Suppressor macrophage treated with lipopolysaccharide for 1 hour (primary cell): ENCODE measurements at places on chromosomes 2 and 18.

GRCh38 chr2:227324642-227324994 is 433 bp upstream of the MFF start:
- peak; percentile 4 for DNase-seq

GRCh38 chr2:11656671-11657101 is 13.3 kb downstream of the NTSR2 start:
- no peak for DNase-seq

DNA sequence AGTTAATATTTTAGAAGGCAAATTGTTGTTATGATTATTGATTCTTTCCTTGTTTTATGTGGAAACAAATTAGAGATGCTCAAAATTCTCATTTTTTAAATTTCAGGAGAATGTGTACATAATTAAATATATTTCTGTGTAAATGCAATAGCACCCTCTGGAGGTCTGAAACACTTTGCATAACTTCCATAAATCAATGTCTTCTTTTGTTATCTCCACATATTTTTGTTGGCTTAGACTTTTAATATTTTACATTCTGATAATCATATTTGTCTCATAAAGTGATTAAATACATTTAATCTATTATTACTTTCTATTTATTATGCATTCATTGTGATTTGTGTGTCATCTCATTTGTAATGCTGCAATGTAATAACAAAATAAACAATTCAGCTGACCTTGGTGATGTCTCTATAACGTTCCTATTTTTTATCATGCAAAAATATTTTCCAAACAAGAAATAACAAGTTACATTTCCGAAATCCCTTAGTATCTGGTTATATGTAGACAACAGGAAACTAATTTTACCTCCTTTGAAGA is 201.8 kb upstream of the GALNT5 start:
- DNase-seq: peak; percentile 30

DNA sequence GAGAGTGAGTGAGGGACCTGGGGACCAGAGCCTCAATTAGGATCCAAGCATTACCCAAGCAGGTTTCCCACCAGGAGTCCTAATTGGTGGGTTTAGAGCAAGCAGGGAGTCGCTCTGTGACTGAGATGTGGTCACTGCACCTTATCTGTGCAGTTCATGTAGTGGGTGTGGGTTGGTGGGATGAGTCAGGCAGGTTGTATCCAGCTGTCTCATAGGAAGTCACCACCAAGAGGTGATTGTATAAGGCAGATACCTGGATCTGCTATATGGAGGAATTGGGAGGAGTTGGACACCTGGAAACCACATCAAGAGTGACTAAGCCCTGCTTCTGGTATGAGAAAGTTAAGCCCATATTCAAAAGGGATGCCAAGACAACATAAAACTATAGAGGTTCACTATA is 106.8 kb downstream of the ARHGAP28 start:
- no peak for DNase-seq

DNA sequence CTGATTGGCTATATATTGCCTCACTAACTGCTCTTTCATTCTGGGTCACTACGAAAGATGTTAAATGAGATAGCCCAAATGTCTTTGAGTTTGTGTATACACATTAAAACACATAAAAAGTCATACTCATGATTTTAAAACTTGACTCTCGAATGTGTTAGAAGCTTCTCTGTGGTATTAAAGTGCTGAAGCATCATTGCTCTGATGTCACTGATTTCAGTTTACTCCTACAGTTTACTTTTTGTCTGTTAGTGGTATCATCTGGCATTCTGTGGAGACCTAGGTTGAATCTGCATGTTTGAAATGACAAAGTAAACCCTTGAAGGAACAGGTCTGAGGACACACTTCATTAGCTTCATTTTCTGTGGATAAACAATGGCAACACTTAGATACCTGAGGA is 10.7 kb downstream of the NT5DC4 start:
- no peak for DNase-seq

- DNase-seq: peak; percentile 44
Observed at GRCh38 chr2:172285010-172285621, 142.3 kb upstream of the ITGA6 start.

GRCh38 chr2:74682501-74682900 is 28.5 kb downstream of the SEMA4F start:
- no peak for DNase-seq

GRCh38 chr2:43906448-43907109 is 67.8 kb downstream of the ABCG8 start:
- no peak for DNase-seq

- DNase-seq: no peak
Observed at GRCh38 chr2:142100970-142101369, 29.8 kb downstream of the LRP1B start.

- DNase-seq: no peak
Observed at GRCh38 chr18:26566874-26567555, 18.7 kb upstream of the KCTD1 start.

DNA sequence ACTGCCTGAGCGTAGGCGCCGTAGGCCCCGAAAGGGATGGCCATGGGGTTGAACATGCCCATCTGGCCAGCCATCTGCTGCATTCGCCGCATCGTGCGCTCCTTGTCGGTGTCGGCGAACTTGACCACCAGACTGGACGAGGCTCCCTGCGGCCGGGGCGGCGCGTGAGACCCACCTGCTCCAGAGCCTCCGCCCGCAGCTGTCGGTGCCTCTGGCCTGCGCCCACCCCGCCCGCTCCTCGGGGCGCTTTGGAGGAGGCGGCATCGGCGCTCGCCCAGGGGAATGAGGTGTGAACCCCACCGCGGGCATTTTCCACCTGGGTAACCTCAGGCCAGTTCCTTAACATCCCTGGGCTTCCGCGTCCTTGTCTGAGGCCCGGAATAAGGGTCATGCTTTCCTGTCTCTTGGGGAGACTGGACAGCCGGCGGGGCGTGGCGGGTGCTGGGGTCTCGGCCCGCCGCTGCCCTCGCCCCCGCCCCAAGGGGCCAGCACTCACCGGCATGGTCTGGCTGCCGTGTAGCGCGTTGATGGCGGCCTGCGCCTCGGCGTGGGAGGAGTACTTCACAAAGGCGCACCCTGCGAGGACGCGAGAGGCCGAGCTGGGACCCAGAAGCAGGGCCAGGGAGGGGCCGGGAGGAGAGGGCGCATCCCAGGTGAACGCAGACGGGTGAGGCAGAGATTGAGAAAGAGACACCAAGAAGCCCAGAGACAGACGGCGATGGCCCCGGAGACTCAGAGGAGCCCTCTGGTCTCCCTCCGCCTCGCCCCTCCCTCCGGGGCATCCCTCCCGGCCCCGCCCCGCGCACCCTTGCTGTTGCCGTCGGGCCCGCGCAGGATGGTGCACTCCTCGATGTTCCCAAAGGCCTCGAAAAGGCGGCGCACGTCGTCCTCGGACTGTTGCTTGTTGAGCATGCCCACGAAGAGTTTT is 291.0 kb downstream of the CELF4 start:
- no peak for DNase-seq

GRCh38 chr2:101466426-101466825 is 8.5 kb downstream of the RFX8 start:
- DNase-seq: peak; percentile 72

GRCh38 chr2:208948073-208948472 is 475.8 kb upstream of the MAP2 start:
- DNase-seq: no peak

GRCh38 chr2:12641441-12641840 is 75.3 kb upstream of the TRIB2 start:
- no peak for DNase-seq

DNA sequence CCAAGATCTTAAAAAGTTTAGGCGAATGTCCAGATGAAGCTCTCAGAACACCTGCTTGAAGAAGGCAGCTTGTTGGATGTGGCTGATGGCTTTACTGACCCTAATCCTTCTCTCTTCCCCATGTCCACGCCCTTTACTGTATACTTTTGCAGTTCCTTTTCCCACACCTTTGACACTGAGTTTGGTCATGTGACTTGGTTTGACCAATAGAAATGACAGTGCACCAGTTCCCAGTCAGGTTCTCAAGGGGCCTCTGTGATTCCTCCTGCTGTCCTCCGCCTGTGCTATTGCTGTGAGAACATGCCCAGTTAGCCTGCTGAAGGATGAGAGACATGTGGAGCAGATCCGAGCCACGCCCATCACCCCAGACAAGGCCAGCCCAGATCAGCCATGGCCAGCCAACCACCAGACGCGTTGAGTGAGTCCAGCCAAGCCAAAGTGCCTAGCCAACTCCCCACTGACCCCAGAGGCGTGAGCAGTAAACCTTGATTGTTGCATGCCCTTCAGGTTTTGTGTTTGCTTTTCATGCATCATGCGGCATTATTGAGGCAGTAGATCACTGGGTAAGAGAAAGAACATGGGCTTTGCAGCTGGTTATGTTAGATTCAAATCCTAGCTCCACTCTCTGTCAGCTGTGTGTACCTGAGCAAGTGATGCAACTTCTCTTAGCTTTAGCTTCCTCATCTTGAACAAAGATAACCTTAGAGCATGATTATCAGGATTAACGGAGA is 258.0 kb upstream of the SIX2 start:
- DNase-seq: no peak

- no peak for DNase-seq
Observed at GRCh38 chr18:49098386-49098785, 147.6 kb upstream of the SMAD7 start.

- no peak for DNase-seq
Observed at GRCh38 chr18:10487154-10487553, 32.7 kb downstream of the APCDD1 start.

GRCh38 chr2:191166111-191166755 is 15.4 kb upstream of the STAT4 start:
- no peak for DNase-seq

DNA sequence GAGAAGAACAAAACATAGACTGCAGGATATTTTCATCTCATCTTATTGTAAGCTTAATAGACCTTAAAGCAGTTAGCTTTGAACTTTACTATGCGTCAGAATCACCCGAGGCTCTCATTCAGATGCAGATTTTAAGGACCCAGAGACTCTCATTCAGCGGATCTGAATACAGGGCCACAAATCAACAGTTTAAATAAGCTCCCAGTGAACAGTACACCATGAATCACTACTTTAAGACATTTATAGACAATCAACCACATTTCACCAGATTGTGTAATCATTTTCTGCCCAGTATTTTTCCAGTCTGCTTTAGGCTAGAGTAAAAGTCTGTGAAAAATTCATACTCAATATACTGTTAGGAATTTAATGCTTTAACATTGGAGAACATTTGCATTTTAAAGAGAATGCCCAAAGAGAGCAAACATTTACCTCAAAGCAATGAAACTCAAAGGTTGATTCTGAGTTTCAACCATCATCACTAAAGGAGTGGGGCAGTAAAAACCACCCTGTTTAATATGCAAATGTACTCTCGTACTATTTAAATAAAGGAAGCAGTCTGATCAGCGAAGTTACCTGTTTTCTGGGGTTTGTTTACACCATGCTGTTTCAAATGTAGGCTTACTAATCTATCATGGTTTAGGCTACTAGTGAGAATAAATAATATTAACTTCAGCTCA is 11.0 kb upstream of the ALPK2 start:
- peak; percentile 38 for DNase-seq

GRCh38 chr2:66466433-66466832 is 31.5 kb downstream of the MEIS1 start:
- DNase-seq: no peak

DNA sequence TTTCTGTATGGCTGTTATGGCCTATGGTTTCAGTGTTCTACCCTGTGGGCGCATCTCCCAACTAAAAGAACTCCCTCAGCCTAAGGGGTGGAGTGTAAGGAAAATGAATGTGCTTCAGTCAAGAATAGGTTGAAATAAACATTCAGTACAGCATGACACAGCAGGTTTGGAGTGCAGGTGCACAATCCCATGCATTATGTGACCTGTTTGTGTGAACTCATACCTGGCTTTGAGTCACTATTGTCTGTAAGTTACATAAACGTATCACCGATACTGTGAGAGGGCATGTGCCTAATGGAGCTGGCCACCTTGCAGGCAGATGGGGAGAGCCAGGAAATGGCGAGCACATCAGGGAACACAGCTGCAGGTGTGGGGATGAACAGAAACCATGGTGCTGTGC is 216.0 kb downstream of the DSEL start:
- DNase-seq: no peak

- DNase-seq: no peak
Observed at GRCh38 chr18:11860594-11861450, 9.6 kb downstream of the CHMP1B start.

DNA sequence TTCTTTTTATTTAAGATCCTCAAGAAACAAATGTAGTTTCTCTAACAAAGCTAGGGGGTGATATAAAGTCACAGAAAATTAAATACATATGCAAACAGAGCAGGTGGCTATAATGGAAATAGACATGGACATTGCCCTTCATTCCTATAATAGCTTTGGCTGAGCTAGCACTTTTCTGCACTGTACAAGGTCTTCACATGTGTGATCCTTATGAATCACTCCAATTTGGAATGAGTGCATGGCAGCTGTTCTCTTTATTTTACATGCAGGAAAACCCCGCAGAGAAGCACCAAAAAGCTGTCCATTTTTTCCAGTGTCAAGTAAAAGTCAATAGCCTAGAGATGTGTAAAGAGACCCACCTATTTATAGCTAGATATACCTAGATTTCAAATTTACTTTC is 747.4 kb upstream of the SLC8A1 start:
- no peak for DNase-seq

- no peak for DNase-seq
Observed at GRCh38 chr18:39340418-39340817, 1774.8 kb upstream of the CELF4 start.

- DNase-seq: peak; percentile 28
Observed at GRCh38 chr18:45248240-45248903, 366.9 kb upstream of the SLC14A2 start.

DNA sequence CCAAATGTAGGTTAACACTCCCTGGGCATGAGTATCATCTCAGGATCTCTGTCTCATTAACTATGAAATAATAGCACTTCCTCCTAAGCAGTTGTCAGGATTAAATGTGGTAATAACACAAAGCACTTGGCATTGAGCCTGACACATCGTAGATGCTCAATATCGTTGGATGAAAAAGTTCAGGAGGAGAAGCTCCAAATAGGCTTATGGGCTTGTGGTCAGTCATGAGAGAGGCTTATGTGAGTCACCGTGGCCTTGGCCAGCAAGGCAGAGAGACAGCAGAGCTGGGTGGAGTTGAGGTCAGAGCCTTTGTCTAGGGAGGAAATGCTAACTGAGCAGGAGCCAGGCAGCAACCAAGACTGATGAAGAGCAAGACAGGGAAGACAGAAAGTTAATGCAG is 68.3 kb upstream of the PPM1B start:
- peak; percentile 96 for DNase-seq

- DNase-seq: no peak
Observed at GRCh38 chr18:65439188-65439587, 311.6 kb upstream of the CDH7 start.
